ENCODE measurements at places on chromosomes 11 and 22.

DNA sequence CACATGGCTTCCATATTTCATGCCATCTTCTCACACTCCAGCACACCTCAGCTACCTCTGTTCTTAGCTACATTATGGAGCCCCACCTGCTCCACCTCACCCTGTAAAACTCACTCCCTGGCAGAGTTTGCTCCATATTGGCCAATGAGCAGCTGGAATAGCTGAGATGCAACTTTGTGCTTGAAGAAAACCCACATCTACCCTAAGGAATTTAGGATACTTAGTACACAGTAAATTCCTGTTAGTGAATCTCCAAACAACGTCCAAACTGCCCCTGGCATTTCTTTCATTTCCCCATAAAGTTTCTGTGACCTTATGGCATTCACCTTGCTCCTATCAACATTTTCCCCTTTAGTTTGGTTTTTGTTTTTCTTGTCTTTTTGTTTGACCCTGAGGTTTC lies 2.2 kb upstream of the VWCE start:
- no peak for DNase-seq

DNA sequence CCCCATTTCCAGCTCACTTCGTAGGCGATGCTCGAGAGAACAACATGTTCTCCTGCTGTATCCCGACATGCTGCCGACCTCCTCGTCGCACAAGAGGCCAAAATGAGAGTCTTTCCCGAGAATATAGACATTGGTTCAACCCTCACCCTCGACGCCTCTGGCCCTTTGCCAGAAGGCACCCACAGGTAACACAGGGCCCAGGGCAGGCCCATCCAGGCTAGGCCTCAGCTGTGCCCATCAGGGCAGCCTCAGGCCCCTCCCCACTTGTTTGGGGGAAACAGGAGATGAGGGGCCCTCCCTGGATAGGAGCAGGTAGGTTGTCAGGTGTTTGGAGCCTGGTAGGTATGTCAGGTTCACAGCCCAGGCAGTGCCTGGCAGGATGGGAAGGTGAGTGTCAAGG lies 2.7 kb upstream of the RGL4 start:
- DNase-seq: no peak

DNA sequence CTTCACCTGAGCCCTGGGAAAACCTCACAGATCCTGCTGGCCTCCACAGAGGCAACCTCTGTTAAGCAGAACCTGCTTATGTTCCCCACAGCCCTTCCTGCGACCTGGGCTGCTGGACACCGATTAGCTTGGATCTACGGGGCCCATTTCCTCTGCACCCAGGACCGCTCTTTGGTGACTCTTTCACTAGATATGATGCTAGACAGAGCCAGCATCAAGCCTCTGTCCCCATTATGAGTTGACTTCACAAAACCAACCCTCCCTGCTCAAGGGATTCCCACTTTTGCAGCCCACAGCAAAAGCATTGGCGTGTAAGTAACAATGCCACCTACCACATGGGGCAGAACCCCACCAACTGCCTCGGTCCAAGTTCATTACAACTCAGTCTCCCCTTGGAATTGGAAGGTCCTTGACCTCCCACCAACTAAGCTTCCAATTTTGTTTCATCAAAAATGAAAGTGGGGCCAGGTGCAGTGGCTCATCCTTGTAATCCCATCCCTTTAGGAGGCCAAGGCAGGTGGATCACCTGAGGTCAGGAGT lies 15.2 kb upstream of the TMPRSS4 start:
- no peak for DNase-seq

DNA sequence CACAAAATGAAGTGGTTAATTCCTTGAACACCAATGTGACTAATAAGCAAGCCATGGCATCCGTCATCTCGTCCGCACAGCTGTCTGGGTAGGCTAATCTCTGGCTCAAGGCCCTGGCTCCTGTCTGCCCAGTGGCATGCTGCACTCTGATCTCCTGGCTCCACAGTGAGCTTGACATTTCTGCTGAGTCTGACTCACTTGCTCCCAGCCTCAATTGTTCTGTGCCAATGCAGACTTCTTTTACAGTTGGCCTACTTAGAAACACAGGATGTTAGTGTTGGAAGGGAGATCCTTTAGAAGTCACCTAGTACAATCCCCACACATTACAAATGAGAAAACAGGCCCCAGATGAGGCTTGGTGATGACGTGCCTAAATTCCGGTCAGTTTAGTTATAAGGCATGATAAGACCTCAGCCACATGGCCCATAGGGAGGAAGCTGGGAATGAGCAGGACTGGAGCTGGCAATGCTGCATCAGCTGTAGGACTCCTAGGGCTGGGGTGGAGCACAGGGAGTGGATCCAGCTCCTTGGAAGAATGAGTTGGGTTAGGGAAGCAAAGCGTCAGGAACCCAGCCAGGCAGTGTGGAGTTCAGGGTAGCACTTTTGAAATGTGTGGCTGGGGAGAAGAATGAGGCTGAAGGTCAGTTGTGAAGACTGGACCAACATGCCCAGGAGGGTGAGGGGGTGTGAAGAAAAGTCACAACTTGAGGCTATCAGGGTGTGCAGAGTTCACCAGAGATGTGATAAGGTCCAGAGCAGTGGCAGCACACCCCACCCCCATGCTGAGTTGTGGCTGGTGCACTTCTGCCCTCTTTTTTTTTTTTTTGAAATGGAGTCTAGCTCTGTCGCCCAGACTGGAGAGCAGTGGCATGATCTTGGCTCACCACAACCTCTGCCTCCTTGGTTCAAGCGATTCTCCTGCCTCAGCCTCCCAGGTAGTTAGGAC lies 70.2 kb upstream of the EED start:
- no peak for DNase-seq

DNA sequence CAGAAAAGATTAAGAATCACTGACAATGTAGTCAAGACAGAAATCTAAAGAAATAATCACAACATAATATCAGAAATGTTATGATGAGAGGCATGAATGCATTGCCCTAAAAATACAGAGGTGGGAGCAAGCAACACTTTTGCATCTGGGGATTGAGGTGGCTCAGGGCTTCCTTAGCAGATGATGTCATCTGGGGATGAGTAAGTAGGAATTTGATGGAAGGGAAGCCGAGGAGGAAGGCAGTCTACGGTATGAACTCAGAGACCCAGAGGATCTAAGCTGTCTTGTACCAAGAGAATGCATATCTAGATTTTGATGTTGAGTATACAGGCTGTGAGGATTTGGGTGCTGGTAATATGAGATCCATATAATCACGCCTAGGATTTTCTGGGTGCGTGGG lies 193.0 kb upstream of the SNX19 start:
- no peak for DNase-seq

GRCh38 chr22:50085211-50085972 lies at the start of gene MLC1:
MLC1 (minus strand) TSS chr22:50085426; CDS start chr22:50084902, 524 bp downstream.
- DNase-seq: no peak

DNA sequence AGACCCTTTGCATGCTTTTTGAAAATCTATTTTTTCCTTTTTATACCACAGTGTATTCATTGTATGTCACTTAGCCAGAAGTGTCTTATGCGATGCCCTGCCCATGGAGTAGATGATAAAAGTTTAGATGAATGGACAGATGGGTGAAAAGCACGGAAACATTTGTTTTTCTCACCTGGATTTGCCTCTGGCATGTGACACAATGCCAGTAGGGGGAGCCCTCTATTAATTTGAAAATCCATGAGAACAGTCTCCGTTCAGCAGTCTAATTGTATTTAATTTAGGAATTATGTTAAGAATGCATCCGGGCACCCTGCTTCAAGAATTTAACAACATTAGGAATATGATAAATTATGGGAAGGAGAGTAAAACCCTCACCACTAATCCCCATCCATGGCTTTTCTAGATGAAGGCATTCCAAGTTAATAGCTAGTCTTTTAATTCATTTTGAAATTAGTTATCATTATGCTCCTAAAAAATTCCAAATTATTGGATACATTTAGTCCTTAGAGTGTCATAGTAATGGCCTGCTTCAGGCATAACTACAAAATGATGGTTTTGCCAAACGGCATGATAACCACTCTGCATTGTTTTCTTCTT lies 55.3 kb upstream of the ALKBH3 start:
- DNase-seq: no peak

DNA sequence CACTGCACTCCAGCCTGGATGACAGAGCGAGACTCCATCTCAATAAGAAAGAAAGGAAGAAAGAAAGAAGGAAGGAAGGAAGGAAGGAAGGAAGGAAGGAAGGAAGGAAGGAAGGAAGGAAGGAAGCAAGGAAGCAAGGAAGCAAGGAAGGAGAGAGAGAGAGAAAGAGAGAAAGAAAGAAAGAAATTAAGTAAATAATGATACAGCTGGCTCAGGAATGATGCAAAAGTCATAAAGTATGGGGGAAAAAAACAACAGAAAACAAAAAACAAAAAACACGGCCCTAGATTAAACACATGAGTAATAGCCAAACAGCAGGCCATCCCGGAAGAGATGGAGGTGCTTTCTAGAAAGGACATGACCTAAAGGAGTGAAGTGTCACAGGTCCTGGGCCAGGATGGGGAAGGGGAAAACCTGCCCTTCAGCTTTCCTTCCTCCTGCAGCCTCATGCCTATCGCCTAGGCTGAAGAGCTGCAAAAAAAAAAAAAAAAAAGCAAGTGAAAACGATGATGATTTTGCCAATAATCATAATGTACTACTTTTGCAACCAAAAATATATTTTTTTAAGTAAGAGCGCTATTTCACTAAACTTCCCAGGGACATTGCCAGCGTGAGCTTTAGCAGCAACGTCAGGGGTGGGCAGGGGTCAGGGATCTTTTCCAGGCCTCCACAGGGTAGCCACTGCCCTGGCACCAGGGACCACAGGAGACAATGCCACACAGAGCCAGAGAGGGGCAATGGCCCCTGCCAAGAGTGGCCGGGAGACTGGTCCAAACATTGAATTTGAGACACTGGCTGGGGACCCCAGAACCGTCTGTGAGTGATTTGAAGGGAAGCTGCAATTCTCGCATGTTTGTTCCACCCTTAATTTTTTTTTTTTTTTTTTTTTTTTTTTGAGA lies 28.2 kb upstream of the TMPRSS4 start:
- no peak for DNase-seq

DNA sequence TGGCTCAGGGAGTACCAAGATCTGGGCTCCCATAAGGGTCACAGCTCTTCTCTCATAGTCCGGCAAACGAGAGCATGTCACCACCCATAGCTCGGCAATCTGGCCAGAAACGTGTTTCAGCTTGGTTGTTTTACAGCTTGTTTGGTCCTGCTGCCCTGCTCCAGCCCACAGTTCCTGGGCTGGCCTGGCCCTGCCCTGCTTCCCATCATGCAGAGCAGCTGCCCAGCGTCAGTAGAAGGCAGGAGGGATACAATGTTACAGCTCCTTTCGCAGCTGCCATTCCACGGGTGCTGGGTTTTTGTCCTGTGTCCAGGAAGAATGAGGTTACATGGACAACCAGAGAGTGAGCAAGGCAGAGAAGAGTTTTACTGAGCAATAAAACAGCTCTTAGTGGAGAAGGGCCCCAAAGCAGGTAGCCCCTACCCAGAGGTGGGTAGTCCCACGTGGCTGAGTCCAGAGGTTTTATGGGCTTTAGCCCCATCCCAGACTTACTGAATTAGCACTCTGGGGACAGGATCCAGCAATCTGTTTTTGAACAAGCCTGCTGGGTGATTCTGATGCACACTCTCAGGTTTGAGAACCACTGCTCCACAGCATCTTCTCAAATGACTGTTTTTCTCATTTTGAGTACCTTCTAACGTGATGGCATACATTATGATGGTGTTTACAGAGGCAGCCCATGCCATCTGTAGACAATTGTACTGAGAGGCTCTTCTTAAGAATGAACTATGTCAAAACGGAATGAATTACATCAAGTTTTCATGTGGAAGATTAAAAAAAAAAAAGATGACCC lies 5.8 kb upstream of the MS4A18 start:
- no peak for DNase-seq

DNA sequence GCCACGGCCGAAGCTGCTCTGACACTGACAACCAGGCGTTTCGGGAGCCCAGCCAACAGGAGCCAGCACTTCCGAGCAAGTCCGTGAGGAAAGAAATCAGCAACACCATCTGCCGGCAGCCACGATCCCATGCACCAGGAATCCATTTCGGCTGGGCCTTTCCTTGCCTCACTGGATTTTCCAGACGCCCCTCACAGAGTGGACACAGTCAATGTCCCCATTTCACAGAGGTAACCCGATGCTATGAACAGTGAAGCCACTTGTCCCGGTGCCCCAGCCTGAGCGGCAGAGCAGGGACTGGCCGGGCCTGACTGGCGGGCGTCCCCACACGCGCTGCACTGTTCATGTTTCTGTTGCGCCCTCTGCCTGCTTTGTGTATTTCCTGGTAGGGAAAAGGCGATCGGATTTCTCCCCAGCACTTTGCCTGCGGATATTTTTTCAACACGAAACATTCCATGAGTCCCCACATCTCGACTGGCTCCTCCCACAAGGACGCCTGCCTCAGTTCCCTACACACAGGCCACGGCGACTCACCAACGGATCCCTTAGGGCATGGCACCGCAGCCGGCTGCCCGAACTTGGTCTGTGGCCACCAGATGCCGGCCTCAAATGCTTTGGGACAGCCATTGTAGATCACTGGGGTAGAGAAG lies 55.3 kb downstream of the TRMU start:
- no peak for DNase-seq

DNA sequence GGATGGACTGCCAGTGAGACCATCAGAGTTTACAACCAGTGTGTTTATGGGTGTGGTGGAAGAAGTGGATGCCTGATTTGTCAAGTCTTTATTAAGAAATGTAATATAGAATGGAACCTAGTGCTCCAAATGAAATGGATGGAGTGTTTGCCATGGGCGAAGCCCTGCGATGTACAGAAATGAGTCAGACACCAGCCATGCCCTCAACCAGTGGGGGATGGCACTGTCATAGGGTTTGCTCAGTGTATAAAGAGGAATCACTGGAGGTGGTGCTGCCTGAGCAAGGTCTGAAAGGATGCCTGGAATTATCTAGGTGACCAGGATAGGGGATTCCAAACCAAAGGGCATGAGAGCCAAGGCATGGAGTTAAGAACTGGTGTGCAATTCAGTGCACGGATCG lies 120.9 kb upstream of the MTNR1B start:
- no peak for DNase-seq

DNA sequence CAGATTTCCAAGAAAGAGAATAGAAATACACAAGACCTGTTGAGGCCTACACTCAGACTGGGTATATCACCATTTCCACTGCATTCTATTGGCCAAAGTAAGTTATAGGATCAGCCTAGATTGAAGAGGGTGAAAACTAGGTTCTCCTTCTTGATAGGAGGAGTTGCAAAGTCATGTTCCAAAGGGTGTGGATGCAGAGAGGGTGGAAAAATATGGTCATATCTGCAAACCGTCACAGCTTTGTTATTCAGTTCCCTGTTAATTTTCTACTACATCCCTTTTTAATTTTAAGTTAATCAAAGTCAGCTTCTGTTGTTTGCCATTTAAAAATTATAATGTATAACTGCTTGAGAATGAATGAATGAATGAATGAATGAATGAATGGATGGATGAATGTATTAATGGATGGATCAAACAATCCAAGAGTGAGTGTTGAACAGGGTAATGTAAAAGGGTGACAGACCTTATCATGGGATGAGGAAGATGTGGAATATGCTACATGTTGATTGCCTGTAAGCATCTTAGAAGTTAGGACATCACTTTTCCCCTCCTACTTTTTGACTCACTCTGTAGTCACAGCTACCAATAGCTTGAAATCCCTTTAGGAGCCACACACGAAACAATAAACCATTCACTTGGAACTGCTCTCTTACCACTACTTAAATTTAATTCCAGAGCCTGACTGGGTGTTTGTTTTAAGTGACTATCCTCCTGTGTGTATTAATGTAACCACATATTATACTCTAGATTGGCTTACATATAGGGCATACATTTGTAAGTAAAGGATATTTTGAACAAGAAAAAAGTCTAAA lies 121.5 kb downstream of the CCDC34 start:
- no peak for DNase-seq
